ENCODE measurements at places on chromosomes 12 and 14. TPM values are rescaled to one million over a fixed set of nuclear protein-coding genes. Genes with fewer than 3 reads are reported as not detected.

Gene KRT8
- total RNA-seq, result 136 TPM

GRCh38 chr14:22583994-22584393 is 5.0 kb downstream of the DAD1 start:
- DNase-seq, result no peak
- H3K27ac ChIP-seq, result no peak overlapping the region
- H3K4me3 ChIP-seq, result no peak overlapping the region

- H3K4me1 ChIP-seq, result no peaks in the 10 kb centered on the region
- DNase-seq, result no peak
Observed at GRCh38 chr14:103463149-103463548, 59.5 kb downstream of the CKB start.

Gene CERS5
- 23.0 TPM for total RNA-seq

Gene ASCL1
- total RNA-seq, result not detected

Gene RESF1
- total RNA-seq, result 36.2 TPM

GRCh38 chr12:119615518-119616475 is 22.2 kb downstream of the TMEM233 start:
- no peaks in the 10 kb centered on the region for H3K36me3 ChIP-seq
- H3K4me1 ChIP-seq, result no peaks in the 10 kb centered on the region
- DNase-seq, result no peak
- peaks cover 40% of the 10 kb centered on the region for H3K27me3 ChIP-seq

DNA sequence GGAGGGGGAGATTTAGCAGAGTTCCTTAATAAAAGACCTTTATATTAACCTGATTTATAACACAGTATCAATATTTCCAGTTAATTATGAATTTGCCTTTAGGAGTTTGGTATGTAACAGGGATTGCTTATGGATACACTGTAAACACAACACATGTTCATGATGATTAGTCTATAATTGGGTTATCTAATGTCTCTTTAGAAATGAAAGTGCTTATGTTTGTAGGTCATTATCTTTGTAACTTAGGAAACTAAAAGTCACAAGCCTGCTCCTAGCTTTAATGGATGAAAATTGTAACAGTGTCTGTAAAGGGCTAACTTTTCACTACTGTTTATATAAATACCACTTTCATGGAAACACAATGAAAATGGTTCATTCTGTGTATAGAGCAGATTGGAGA is 9.4 kb downstream of the PDE3A start:
- no peak overlapping the region for H3K4me3 ChIP-seq
- DNase-seq, result no peak
- no peaks in the 10 kb centered on the region for H3K27me3 ChIP-seq
- peaks cover 77% of the 10 kb centered on the region for H3K4me1 ChIP-seq

DNA sequence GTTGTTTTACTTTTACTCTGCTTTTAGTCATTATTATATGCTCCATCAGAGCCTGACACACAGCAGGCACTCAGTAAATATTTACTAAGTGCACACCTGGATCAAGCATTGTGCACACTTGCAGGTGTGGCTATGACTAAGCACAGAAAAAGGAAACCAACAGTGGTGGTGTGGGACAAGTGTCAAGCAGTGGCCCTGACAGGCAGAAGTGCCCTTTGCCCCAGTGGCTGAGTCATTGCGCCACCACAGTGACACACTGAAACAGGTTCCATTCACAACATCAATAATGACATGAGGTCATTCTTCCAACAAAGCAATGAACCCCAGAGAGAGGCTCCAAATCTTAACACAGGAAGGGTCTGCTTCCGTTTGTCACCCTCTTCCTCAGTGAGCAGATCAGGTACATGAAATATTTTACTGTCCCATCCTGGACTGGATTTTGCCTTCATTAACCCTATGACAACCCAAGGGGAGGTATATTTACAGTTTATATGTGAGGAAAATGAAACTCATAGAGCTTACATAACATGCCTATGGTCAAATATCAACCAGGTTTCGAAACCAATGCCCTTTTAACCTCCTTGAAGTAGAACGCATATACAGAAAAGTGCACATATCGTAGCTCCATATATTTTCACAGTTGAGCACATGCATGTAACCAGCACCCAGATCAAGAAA is 82.6 kb upstream of the GTF2A1 start:
- H3K4me1 ChIP-seq, result no peaks in the 10 kb centered on the region
- no peaks in the 10 kb centered on the region for H3K27me3 ChIP-seq
- no peak for DNase-seq
- H3K4me3 ChIP-seq, result no peak overlapping the region

DNA sequence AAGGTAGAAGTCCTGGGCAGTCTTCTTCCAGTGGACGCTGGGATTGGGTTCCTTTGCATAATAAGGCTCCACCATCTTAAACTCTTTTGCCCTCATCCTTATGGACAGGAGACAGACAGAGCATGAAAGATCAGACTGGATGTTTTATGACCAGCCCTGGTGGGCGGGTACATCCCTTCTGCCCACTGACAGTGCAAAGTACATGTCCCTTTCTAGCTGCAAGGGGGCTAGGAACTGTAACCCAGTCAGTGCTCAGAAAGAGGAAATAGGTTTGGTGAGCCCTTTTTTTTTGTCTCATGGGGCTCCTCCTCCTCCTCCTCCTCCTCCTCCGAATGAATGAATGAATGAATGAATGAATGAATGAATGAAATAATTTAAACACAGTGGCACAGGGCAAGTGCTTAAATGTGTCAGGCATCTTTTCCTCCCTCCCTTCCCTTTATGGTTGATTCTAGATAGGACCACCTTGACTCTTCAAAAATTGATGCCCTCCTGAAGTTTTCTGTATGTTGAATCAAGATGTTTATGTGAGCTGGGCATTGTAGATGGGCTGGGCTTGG is 36.4 kb upstream of the HNF1A start:
- DNase-seq, result no peak
- H3K36me3 ChIP-seq, result no peaks in the 10 kb centered on the region
- no peak overlapping the region for H3K4me3 ChIP-seq
- H3K27ac ChIP-seq, result no peak overlapping the region

- H3K27me3 ChIP-seq, result no peaks in the 10 kb centered on the region
- no peaks in the 10 kb centered on the region for H3K36me3 ChIP-seq
- no peak overlapping the region for H3K4me3 ChIP-seq
- no peak for DNase-seq
Observed at GRCh38 chr14:26959972-26960660, 362.3 kb upstream of the NOVA1 start.

DNA sequence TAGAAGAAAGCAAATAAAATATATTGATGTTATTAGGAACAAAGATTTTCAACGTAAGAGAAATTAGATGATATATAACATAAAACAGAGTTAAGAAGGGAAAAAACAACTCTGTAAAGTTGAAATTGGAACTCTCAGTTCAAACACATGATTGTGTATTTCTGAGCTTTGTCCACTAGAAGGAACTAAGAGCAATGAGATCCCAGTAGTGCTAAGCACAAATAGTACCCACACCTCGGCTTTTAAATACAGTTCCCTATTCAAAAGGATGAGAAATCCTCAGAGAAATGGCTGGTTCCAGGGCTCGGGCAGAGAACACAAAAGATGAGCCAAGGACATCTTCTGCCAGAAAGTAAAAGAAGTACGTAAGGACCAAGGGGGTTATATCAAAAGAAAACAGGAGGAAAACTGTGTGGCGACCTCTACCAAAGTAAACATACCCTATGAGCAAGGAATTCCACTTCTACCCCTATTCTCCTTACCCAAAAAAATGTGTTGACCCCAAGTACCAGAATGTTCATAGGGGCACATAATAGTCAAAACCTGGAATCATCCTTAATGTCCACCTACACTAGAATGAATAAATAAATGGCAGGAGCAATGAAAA is 96.6 kb downstream of the SPTSSA start:
- H3K4me3 ChIP-seq, result no peak overlapping the region
- H3K36me3 ChIP-seq, result no peaks in the 10 kb centered on the region
- DNase-seq, result peak; percentile 74

DNA sequence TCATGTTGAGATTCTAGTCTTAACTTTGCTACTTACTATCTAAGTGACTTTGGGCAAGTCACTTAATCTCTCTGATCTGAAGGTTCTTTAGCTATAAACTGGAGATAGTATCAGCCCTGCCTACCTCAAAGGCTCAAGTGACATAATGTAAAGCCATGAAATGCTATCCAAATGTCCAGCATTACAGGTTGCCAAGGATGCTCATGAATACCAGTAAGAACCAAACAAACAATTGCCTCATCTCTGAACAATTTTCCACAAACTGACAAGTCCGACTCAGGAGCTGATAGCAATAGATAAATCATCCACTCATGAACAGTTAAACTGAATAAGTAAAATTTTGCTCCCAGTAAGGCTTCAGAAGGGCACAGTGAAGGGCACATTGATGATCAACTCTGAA is 51.5 kb downstream of the LMNTD1 start:
- no peaks in the 10 kb centered on the region for H3K27me3 ChIP-seq
- H3K27ac ChIP-seq, result no peak overlapping the region
- peaks cover 7% of the 10 kb centered on the region for H3K4me1 ChIP-seq
- H3K4me3 ChIP-seq, result no peak overlapping the region

Gene KRT71
- not detected for total RNA-seq

DNA sequence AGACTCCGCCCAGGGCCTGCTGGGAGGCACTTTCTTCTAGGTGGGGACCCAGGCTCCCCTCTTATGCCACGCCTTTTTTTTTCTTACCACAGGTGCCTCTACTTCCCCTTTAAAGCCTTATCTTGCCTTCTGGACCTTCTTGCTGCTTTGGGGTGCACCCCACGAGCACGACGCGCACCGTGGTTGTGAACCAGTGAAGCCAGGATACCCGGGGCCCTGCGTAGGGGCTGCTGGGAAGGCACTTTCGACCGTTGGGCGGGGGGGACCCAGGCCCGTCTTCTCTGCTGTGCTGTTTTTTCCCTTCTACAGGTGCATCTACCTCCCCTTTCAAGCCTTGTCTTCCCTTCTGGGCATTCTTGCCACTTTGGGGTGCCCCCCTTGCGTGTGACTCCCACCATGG is 305.4 kb downstream of the ALG10 start:
- no peak overlapping the region for H3K4me3 ChIP-seq
- no peak overlapping the region for H3K27ac ChIP-seq
- no peak for DNase-seq
- H3K36me3 ChIP-seq, result no peaks in the 10 kb centered on the region
- H3K27me3 ChIP-seq, result peaks cover 52% of the 10 kb centered on the region

DNA sequence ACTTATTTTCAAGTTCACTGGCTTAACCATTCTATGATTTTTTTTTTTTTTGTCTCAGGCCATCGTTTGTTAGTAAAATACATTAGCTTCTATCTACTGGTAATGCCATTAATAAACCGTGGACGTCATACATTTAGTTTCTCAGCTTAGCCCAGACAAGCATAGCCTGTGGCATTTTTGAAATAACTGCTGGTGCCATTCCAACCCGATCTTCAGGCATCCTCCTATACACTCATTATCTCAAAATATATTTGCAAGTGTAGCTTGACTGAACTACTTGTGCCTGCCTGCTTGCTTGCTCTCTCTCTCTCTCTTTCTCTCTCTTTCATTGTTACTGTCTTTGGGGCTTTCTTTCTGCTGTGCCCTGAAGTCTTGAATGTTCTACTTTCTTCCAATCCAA is 12.7 kb upstream of the MBIP start:
- no peak overlapping the region for H3K27ac ChIP-seq
- no peaks in the 10 kb centered on the region for H3K36me3 ChIP-seq
- no peak overlapping the region for H3K4me3 ChIP-seq

Gene AKAP3
- 0.83 TPM for total RNA-seq

GRCh38 chr12:83318386-83319098 is 631.8 kb downstream of the TMTC2 start:
- no peak overlapping the region for H3K27ac ChIP-seq
- no peaks in the 10 kb centered on the region for H3K36me3 ChIP-seq
- H3K4me3 ChIP-seq, result no peak overlapping the region
- DNase-seq, result no peak

Gene SDSL
- total RNA-seq, result 2.7 TPM

GRCh38 chr12:43100231-43100630 is 451.8 kb downstream of the ADAMTS20 start:
- no peaks in the 10 kb centered on the region for H3K36me3 ChIP-seq
- no peaks in the 10 kb centered on the region for H3K27me3 ChIP-seq
- H3K4me1 ChIP-seq, result no peaks in the 10 kb centered on the region
- no peak overlapping the region for H3K27ac ChIP-seq

GRCh38 chr12:46560874-46561273 is 188.3 kb upstream of the SLC38A2 start:
- no peaks in the 10 kb centered on the region for H3K36me3 ChIP-seq
- no peak overlapping the region for H3K27ac ChIP-seq
- H3K4me3 ChIP-seq, result no peak overlapping the region
- no peak for DNase-seq

All from esophagus muscularis mucosa (tissue), 4 donors.